RCC 7860 (cell line): ENCODE measurements at places on chromosomes 6 and 20.
A peak's percentile ranks its signal among the peaks of the same experiment; 100 is the strongest.

GRCh38 chr6:166906376-166907044 is 49.8 kb downstream of the RNASET2 start:
- DNase-seq, result no peak

DNA sequence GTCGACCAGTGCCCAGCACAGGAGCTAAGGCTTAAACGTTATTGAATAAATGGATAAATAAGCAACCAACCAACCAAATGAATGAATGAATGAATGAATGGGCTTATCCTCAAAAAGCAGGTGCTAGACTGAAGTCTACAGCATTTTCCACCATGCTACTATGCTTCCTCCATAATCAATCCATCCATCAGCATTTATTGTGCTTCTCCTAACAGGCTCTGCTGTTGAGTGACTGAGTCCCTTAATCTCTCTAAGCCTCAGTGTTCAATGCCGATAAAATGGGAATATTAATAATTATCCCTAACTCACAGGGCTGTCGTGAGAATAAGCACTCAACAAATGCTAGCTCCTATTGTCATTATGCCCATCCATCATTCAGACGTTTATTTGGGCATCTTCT is 4.6 kb upstream of the NOL4L start:
- no peak for DNase-seq

DNA sequence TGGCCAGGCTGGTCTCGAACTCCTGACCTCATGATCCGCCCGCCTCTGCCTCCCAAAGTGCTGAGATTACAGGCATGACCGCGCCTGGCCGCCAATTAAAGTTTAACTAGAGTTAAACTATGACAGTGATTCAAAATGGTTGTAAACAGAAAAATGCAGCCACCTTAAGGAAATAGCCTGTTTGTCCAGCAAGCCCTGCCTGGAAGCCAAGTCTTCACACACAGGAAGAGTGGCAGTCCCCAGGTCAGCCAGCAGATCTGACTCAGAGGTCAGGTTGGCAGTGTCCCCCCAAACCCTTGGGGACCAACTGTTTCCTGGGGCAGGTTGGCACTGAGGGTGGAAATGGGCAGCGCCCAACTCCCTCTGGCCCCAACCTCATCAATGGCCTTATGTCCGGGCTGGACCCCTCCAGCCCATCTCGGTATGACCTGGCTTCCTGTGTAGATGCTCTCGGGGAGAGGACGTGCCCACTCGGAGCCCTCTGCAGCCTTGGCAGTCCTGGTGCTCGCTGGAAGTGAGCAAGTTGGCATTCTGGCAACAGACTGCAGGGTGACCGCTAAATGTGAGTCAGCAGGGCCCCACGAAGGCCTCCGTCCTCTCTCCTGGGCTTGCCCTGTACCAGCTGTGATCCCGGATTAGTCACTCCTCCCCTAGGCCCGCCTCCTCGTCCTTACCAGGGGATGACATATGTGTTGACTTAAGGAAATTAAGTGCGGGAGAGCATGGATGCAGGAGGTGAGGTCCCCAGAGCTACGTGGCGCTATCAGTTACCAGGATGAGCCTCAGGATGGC is 9.7 kb upstream of the HSP90AB1 start:
- peak; percentile 99 for DNase-seq

GRCh38 chr20:50191065-50191543 is 474 bp downstream of the CEBPB start:
- DNase-seq, result peak; percentile 39

- DNase-seq, result no peak
These were observed 47.4 kb downstream of the SLC35B3 start for GRCh38 chr6:8387942-8388437.

- no peak for DNase-seq
These were observed 36.8 kb upstream of the GSTA3 start for GRCh38 chr6:52946306-52946705.

- DNase-seq, result no peak
These were observed 7.9 kb upstream of the CHRNA4 start for GRCh38 chr20:63369024-63369530.

DNA sequence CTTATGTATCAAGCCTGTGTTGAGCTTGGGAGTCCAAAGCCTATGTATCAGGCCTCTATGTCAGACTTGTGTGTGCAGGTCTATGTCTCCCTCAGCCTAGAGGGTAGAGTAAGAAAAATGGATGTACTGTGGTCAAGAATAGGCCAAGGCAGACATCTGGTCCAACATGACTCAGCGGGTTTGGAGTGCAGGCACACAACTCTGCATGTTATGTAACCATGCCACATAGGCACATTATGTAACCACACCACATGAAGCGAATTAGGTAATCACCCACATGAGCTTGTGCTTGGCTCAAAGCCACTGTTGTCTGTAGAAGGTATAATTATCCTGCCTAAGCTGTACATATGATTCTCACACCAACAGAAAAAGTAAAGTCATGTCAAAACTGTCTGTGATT is 1190.5 kb upstream of the EYS start:
- DNase-seq, result peak; percentile 7

DNA sequence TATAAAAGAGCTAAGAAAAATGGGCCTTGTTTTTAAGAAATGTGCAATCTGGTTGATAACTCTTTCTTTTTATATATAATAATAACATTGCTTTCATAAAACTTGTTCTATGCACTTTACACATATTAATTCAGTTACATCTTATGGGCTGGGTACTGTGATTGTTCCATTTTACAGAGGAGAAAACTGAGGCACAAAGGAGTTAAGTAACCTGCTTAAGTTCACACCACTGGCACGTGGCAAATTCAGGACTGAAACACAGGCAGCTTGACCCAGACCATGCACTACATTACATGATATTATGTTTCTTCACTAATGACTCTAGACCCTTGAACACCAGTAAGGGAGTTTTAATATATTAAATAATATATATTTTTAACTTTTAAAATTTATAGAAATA is 15.4 kb upstream of the IYD start:
- DNase-seq, result no peak

GRCh38 chr6:93962566-93962965 is 543.2 kb upstream of the EPHA7 start:
- no peak for DNase-seq

DNA sequence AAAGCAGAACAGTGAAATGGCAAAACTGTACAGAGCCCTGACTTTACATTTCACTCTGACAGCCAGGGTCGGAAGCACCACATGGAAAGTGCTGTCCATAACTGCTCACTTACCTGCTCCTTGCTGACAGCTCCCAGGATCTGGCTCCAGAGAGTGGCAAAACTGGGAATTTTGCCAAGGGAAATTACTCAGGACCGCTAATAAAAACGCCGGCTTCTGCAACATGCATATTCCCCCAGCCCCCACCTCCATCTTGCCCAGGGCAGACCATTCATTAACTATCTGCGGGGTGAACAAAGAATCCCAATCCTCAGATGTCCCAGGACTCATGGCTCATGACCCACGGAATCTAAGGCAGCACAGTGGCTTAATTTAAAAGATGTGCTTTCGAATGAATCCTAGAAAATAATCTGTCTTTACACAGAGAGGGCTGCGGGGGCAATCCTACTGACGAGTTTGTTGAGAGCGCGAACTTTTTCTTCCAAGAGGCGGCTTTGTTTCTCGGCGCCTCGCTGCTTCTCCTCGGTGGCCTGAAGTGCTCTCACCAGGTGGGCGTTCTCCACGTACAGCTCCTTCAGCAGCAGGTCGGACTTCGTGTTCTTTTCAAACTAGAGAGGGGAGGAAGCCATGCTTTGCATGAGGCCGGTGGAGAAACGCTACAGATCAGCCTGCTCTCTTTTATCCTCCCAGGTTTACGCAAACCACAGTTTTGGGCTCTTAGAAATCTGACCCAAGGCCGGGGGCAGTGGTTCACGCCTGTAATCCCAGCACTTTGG is 45.8 kb downstream of the GINS1 start:
- DNase-seq, result peak; percentile 34

DNA sequence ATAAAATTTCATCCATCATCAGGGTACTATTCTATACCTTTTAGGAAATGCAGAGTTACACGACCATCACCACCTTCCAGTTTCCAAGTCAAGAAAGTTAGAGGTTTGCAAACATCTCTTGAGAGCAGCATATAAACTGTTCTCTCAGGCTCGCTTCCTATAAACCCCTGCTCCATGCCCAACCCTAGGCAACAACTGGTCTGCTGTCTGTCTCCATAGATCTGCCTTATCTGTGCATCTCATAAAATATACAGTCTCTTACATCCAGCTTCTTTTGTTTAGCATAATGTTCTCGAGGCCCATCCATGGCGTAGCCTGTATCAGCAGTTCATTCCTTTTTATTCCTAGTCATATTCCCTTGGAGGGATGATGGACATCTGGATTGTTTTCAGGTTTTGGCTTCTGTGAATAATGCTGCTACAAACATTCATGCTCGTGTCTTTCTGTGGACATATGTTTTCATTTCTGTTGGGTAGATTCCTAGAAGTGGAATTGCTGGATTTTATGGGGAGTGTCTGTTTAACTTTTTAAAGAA is 6.1 kb downstream of the PTPRT start:
- DNase-seq, result no peak

- DNase-seq, result no peak
These were observed 210.6 kb upstream of the PLCB4 start for GRCh38 chr20:8858181-8858787.

DNA sequence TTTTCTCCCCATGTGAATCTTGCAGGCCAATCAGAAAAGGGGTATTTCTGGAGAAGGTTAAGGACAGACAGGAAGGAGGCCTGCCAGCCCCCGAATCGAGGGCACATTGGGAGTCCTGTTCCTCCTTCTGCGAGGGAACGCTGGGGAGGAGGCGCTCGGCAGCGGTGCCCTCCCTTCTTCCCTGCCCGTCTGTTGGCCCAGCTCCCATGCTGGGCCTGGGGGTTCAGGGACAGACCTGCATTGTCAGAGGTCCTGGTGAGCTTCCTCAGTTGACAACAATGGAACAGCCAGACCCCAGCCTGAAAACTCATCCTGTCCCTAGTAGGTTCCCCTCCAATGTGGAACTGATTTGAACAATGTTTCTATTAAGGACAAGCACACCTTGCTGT is 15.1 kb upstream of the SYNJ2 start:
- no peak for DNase-seq

DNA sequence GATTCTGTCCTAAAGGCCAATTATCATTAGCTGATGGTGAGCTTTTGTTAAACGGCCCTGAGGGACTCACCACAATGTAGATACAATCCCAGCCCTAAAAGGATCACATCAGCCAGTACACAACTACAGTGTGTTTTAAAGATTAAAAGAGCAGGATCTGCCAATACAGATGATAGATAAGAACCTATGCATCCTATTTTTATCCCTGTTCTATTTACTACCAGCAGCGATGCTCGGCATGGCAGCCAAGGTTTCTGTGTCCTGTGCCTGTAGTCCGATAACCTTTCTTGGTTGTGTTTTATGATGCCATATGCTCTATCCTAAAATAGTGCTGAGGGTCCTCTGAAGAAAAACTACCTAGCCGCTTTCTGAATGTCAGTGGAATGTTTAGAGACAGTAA is 289.4 kb downstream of the PHACTR1 start:
- no peak for DNase-seq

- DNase-seq, result no peak
These were observed 386.6 kb downstream of the NKAIN2 start for GRCh38 chr6:124190256-124190655.

- DNase-seq, result no peak
These were observed 21.9 kb downstream of the ADTRP start for GRCh38 chr6:11756726-11757125.

GRCh38 chr6:105794239-105794638 is 291.9 kb upstream of the PRDM1 start:
- DNase-seq, result peak; percentile 31

DNA sequence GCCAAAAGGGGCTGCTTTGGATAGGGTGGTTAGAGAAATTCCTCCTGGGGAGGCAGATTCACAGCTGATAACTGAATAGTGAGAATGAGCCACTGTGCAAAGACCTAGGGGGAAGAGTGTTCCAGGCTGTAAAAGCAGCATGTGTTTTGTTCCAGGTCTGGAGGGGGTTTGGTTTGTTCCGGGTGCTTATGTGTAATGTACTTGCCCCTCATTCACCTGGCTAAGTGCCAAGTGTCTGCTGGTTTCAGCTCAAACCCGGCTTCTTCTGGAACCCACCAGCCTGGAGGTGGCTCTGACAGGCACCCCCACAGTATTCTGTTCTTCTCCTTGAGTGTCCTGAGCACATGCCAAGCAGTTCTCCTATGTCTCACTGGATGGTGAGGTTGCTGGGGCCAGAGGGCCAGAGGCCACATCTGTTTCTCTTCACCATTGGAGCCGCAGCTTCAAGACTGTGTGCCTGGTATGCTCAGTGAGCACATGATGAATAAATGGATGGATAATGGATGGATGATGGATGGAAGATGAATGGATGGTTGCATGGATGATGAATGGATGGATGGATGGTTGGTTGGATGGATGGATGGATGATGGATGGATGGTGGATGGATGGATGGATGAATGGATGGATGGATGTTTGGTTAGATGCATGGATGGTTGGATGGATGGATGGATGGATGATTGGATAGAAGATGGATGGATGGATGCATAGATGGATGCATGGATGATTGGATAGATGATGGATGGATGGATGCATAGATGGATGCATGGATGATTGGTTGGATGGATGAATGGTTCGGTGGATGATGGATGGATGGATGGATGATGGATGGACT is 227.6 kb downstream of the BMP7 start:
- no peak for DNase-seq

DNA sequence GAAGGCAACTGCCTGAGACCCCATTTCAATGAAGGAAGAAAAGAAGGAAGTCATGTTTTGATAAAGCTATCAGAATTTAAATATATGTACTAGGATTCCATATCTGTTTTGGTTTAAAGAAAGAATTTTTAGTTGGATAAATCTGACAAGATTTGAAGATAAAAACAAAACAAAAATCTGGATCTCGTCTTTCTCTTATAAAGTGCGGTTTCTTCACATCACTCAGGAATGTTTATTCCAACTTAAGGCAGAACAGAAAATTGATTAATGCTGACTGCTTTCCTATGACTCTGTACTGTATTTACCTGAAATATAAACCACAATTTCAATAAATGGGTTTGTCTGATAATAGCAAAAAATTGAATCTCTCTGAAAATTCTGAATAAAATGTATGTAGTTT is 439.7 kb downstream of the RFPL4B start:
- DNase-seq, result no peak

DNA sequence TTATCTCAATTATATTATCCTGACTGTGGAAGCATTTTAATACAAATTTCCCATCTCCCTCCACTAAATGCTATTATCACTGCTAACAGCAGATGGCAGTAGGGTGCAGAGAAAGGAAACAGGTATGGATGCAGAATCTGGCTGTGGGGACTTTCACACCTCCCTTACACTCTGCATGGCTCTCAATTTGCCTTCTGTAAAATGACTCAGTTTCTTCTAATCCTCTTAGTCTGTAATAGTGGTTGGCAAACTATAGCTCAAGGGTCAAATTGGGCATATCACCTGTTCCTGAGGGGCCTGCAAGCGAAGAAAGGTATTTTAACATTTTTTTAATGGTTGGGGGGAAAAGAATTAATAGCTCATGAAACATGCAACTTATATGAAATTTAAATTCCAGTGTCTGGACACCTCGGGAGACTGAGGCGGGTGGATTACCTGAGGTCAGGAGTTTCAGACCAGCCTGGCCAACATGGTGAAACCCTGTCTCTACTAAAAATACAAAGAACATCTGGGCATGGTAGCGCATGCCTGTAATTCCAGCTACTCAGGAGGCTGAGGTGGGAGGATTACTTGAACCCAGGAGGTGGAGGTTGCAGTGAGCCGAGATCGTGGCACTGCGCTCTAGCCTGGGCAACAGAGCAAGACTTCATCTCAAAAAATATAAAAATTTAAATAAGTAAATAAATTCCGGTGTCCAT is 83.5 kb downstream of the ZMYND8 start:
- DNase-seq, result peak; percentile 65

- no peak for DNase-seq
These were observed 152.1 kb downstream of the DTNBP1 start for GRCh38 chr6:15510536-15511247.

- peak; percentile 77 for DNase-seq
These were observed 48.3 kb downstream of the ADGRF1 start for GRCh38 chr6:46993846-46994245.
